ENCODE measurements at places on chromosomes 12 and 14.

GRCh38 chr14:81990312-81990761 lies 456.7 kb upstream of the SEL1L start:
- DNase-seq = no peak

DNA sequence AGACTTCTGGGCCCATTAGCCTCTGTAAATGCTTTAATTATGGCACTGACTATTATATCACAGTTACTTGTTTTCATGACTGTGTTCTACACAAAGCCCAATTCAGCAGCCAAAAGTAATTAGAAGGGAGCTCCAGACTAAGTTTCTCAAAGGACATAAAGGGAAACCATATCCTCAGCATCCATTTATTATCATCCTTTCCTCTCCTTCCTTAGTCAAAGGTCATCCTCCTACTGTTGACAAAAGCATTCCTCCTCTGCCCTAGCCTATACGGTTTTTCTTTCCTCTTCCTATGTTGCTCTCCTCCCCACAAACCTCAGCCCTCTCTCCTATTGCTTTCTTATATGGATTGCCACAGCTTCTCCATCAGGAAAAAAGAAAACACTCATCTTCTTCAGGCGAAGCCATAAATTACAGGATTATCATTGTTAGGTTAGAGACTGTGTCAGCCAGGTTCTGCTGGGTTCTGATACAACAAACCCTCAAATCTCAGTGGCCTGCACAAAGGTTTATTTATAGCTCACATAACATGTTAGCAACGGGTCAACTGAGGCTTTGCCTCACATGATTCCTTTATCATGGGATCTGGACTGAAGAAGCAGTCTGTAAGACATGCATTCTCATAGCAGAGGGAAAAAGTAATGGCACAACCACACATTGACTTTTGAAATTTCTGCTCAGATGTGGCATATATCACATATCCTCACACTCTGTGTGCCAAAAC lies 207.2 kb downstream of the SLC5A8 start:
- no peak for DNase-seq

DNA sequence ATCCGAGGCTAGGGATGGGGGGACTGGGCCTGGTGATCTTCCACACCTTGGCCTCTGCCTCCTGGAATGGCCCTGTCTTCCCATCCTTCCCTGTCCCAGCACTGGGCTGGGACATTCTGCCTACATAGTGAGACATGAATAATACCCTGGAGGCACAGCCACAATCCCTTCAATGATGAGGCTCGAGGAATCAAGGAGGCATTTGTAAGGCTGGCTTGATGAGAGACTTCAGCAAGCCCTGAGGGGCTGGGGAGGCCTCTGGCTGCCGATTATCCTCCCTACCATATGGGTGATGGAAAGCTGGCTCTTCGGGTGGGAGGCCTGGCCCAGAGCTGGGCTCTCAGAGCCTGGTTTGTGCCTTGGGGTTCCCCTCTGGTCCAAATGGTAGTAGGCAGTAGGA lies 92.5 kb downstream of the CALM1 start:
- DNase-seq = no peak

DNA sequence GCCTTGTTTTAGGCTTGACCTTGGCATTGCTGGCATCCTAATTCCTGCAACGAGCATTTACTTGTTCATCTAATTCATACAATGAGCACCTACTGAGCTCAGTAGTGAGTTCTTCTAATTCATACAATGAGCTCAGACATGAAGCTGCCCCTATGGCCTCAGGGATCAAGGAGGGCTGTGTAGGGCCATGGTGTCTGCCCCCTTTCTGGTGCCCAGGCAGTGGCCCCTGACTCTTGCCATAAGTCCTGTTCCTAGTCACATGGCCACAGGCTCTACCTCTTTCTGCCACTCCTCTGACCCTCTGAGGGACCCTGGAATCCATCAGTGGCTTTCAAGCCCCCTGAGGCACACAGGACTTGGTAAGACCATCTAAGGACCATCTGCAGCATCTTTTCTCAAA lies 148.8 kb downstream of the ZFP36L1 start:
- no peak for DNase-seq

DNA sequence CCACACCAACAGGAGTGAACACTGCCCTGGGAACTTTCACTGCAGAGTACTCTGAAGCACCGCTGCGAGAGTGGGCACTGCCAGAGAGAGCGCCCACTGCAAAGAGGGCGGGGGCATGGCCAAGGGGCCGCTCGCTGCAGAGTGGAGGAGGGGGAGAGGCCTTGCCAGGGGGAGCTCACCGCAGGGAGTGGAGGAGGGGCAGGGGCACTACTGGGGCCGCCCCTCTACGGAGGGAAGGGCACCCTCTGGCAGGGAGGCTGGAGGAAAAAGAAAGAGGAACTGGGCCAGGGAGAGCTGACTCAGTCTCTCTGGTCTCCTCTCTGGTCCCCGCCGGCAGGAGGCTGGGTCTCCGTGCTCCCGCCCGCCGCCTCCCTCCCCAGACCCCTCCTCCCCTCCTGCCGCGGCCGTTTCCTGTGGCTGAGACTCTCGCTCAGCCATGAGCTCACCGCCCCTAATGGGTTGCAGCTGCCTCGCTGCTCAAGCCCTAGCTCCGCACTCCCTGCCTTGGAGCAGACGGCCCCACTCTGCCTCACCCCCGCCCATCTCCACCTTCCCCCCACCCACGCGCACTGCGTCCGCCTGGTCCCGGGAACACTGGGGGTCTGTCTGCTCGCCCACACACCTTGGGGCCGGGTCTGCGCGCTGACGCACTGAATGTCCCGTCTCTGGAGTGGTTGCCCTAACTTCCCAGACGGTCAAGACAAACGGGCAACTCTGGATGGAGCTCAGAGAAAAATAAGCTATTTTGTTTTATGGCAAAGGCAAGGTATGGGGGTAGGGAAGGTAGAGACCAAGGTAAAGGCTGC lies 1.3 kb downstream of the ARHGEF40 start:
- no peak for DNase-seq

DNA sequence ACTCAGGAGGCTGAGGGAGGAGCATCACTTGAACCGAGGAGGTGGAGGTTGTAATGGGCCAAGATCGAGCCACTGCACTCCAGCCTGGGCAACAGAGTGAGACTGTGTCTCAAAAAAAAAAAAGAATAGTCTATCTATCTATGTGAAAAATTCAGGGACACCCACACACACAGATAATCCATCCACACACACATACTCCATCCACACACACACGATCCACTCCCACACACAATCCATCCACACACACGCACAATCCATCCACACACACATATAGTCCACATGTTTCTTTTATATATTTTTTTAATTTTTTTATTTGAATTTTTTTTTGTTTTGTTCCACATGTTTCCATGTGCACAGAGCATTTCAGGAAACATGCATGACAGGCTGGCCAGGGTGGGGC lies 3.3 kb downstream of the SDS start:
- DNase-seq = no peak

- no peak for DNase-seq
These were observed 78.5 kb downstream of the ST8SIA1 start for GRCh38 chr12:22256041-22256441.

DNA sequence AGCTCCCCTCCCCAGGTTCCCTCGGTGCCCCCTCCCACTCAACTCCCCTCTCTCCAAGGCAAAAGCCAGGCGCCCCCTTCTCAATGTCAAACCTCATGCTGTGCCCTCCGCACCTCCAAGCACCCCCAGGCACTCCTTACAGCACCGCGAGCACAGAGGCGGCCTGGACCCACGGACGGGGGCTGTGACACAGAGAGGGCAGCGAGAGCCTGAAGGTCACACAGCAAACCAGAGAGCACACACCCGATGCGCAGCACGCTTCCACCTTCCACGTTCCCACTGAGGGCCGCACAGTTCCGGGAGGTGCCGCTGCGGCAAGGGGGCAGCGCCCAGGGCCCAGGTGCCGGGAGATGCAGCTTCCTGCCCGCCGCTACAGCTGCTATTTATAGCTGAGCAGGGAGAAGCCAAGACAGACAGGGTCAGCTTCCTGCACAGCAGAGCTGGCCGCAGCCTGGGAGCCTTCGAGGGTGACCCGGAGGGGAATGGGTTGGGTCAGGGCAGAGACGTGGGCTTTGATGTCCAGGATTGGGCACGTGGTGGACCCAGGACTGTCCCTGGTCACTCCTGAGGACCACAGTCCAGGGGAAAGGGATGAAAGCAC lies 12.9 kb downstream of the NCOR2 start:
- no peak for DNase-seq

- no peak for DNase-seq
These were observed 148.0 kb downstream of the PDZRN4 start for GRCh38 chr12:41336041-41336549.

DNA sequence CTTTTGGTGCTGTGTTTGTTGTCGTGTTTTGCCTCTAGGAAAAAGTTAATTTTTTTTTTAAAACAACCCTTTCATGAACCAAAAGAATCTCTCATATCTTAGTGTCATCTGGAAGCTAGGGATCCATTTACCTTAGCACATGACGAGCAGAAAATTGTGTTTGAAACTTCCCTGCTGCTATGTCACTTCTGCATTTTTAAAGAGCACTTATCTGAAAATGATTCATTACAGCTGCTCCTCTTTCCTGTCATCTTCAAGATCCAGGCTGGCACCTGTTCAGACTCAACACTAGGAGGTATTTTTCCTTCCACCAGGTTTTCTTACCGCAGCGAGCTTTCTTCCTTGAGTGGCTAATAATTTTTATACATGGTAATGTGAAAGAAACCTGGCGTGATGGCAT lies 67.0 kb downstream of the EML1 start:
- DNase-seq = no peak

- DNase-seq = no peak
These were observed 50.8 kb downstream of the ARL6IP4 start for GRCh38 chr12:123031171-123031845.

DNA sequence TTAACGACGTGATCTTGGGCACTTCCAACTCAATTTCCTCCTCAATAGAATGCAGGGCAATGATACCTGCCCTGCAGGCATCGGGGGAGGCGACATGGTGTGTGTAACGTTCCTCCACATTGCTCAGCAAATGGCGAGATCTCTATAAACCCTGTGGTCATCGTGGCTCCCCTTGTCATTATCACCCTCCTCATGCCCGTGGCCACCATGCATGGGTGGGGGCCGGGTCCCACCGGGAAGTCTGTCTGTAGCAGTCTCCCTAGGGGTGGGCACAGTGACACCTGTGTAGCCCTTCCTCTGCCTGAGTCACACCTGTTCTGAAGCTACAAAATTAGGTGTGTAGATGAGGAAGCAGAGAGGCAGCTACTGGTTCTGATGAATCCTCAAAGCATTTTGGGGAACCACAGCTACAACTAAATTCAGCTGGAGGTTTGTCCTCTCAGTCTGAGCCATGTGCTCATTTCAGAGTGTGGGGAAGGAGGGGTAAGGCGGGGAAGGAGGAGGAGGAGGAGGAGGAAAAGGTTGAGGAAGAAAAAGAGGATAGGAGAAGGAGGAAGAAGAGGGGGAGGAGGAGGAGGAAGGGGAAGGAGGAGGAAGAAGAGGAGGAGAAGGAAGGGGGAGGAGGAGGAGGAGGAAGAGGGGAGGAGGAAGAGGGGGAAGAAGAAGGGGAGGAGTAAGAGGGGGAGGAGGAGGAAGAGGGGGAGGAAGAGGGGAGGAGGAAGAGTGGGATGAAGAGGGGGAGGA lies 11.0 kb upstream of the CACNA2D4 start:
- no peak for DNase-seq

All from stimulated activated CD8-positive, alpha-beta memory T cell treated with anti-CD3 and anti-CD28 coated beads, Interleukin-15, amount 100 ng/mL, for 4 hours (primary cell).